ENCODE measurements at places on chromosomes 7 and 10.

GRCh38 chr10:85043207-85043606 lies 714.8 kb downstream of the CCSER2 start:
- DNase-seq, result no peak

DNA sequence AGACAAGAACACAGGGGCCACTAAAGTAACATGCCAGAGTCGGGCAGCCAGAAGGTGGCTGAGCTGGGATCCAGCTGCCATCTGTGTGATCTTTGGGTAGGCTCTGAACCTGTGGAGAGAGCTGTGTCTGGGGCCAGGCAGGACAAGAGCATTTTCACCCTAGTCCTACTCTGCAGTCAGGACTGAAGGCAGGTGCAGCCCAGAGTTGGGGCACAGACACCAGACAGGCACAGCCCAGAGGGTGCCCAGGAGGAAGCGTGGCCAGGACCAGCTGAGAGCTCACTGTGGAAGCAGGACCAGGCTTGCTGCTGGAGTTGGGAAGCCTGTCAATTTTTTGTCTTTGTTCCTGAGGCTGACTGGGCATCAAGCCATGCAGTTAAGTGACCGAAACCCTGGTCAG lies 113.6 kb downstream of the ADCY1 start:
- DNase-seq, result no peak

GRCh38 chr7:151891182-151891581 lies 14.3 kb upstream of the PRKAG2 start:
- DNase-seq, result no peak

DNA sequence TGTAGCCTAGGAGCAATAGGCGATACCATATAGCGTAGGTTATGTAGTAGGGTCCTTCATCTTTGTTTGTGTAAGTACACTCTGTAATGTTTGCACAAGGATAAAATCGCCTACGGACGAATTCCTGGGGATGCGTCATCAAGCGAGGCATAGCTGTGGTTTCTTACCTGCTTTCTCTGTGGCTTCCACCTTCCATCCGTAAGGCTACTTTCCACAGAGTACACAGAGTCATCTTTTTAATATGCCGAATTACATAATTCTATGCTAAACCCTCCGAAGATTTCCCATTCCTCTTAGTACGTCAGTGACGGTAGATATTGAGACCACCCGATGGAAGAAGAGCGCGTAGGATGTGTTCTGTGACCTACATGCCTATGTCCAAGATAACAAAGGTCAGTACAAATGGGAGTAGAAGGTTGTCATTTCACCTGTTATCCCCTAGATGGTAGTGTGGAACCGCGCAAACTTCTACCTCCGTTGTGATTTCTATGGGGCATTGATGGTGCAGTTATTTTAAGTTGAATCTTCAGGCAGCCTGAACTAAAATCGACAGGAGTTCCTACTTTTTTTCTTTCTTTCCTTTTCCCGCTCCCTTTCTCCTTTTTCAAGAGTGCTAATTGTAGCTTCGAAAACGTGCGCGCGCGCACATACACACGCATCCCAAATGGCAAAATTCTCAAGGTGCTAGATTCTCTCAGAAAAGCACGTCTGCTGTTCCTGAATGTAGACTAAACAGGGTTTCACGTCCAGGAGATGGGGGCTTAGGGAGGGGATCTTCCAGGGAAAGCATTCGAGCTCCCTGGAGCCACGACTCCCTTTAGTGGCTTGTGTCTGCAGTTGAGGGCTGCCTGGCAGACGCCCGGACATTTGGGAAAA lies 111.7 kb upstream of the MBL2 start:
- DNase-seq, result peak; percentile 83

DNA sequence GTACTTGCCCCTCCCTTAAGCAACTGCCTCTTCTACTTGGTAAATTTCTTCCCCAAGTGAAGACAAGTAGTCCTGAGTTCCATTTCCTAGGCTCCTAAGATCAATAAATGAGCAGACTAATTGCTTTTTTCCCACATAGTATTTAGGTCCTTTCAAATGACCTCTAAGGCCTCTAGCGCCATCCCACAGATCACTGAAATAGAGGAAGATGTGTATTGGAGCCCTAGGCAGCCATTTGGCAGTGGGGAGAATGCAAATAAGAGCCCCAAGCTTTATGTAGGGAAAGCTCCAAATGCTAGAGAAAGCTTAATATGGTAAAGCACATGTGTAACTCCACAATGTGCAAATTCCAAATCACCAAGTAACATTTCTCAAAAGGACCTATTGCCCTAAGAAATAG lies 316.5 kb upstream of the PHF14 start:
- no peak for DNase-seq

- DNase-seq, result peak; percentile 31
Measured at GRCh38 chr10:5566614-5567013, 41.9 kb downstream of the CALML3 start.

GRCh38 chr7:8433477-8434289 lies at the start of gene NXPH1:
Gene NXPH1 (plus strand): TSS chr7:8433609.
- DNase-seq, result no peak

- DNase-seq, result no peak
Measured at GRCh38 chr10:116686632-116687031, 55.7 kb downstream of the HSPA12A start.

GRCh38 chr7:139995017-139995915 lies 67.5 kb downstream of the PARP12 start:
- no peak for DNase-seq

DNA sequence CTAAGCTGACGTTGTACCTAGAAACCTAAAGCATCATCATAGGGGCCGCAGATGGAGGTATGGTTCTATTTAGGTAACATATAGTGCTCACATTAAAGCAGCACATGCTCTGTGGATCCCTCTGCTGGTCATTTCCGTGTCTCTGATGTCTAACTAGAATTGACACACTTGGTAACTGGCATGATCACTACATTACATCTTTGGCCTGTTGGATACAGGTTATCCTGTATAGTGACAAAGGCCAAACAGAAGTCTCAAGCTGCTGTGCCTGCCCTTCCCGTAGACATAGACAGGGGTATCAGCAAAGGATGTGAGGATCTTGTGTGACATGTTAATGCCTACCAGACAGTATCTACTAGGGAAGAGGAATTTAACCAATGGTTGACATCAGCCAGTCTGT lies 51.2 kb downstream of the KIF5B start:
- DNase-seq, result no peak

DNA sequence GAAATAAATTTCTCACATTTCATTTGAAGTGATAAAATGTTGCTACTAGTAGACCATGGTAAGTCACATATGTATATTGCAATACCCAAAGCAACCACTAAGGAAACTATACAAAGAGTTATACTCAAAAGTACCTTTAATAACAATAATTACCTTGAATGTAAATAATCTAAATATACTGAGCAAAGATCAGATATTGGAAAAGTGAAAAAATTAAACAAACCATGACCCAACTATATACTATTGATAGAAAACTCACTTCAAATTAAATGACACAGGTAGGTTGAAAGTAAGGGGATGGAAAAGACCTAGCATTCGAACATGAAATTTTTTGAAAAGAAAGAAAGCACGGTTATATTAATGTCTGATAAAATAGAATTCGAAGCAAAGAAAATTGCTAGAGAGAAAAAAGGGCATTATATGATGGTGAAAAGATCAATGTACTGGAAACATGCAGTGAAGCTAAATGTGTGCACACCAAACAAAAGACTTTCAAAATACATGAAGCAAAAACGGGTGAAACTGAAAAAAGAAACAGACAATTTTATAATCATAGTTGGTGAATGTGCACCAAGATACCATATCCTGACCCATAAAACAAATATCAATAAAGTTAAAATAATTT lies 29.1 kb downstream of the TFPI2 start:
- no peak for DNase-seq

- DNase-seq, result no peak
Measured at GRCh38 chr7:45173596-45174327, 16.2 kb downstream of the RAMP3 start.

DNA sequence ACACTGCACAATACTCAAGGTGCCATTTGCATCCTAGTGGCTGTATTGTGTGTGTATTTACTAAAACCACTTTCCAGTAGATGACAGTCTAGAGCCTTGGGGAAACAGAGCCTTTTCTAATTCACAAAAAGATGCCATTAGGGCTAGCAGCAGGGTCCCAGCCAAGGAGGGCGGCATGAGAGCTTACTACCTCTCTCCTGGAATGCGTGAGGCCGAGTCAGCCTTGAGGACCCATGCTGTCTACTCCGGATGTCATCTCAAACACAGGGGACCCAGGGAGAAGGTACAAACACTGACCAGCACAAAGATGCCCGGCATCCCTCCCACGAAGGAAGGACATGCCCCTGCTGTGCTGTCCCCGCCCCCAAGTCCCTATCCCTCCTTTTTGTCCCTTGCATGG lies 65.5 kb downstream of the CYCS start:
- DNase-seq, result no peak

GRCh38 chr10:95335933-95336699 lies 45.3 kb upstream of the PDLIM1 start:
- DNase-seq, result no peak

DNA sequence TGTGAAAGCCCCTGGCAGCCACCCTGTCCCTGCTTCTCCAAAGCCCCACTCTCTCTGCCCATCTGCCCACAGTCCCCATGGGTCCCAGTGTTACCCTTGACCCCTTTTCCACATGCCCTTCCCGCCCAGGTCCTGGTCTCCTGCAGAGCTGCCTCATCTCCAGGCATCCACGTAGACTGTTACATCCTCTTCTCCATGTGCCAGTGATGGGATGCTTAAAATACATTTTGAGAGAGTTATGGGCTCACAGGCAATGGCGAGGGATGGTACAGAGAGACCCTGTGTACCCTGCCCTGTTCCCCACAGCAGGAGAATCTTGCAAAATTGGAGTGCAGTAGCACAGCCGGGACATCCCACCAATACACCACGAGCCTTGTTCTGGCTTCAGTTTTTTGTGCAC lies 56.8 kb downstream of the GLRX3 start:
- DNase-seq, result no peak

GRCh38 chr7:105690325-105690945 lies 109.1 kb upstream of the EFCAB10 start:
- no peak for DNase-seq

- DNase-seq, result no peak
Measured at GRCh38 chr10:109769966-109770365, 153.3 kb downstream of the XPNPEP1 start.

DNA sequence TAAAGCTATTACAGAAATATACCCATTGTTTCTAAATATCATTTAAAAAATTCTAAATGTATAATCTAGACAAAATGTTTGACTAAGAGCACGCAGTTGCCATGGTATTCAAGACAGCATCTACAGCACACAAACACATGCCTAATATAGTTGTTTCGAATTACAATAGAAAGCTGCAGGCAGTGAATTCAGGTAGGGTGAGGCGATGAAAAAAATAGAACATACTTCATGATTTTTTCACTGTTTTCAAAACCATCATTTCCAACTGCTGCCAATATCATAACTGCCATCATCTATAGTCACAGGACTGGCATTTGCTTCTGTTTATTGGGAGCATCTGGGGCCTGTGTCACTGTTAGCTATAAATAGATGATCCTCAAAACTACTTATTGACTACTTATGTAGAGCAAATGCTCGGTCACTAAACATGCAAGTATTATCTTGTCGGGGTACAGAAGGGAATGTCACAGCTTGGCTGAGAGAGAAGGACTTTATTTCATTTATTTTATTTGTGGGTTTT lies 34.4 kb upstream of the OTUD1 start:
- DNase-seq, result no peak

DNA sequence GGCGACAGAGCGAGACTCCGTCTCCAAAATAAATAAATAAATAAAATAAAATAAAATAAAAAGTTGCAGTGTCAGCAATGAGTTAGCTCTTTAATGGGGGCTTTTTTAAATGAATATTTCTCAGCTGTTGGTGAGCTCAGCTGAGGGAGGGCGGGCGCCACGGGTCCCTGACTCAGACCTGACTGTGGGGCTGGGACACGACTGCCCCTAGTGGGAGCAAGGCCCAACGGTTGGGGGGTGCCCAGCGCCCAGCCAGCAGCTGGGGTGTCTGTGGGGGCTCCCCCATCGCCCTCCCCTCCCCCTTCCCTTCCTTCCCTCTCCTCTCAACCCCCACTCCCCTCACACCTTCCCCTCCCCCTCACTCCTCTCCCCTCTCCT lies 46.6 kb downstream of the PWWP2B start:
- no peak for DNase-seq

GRCh38 chr7:23593706-23594105 lies 3.5 kb upstream of the CCDC126 start:
- DNase-seq, result no peak

DNA sequence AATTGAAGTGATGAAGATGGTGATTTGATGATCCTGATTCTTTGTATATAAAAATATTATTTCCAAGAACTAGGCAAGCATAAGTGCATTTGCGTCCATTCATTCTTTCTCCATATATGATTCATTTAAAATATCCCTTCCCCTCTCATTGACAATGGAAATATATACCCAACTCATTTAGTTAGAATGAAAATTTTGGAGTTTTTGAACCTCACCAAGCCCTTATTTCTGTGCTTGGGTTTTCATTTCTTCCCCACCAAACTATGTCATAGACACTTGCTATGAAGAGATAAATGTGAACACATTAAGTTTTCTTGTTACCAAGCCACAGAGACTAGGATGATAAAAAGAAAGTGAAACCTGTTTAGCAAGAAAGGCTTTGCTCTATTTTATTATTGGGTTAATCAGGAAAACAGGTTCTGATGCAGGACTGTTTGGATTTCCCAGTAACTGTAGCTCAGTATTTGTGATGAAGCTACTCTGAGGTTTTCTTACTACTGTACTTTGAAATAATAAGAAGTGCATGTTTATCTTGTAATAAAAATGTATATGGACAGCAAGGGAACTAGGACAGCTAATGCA lies 68.3 kb downstream of the ITGB1 start:
- no peak for DNase-seq

- no peak for DNase-seq
Measured at GRCh38 chr7:543501-544337, 24.1 kb upstream of the PDGFA start.

DNA sequence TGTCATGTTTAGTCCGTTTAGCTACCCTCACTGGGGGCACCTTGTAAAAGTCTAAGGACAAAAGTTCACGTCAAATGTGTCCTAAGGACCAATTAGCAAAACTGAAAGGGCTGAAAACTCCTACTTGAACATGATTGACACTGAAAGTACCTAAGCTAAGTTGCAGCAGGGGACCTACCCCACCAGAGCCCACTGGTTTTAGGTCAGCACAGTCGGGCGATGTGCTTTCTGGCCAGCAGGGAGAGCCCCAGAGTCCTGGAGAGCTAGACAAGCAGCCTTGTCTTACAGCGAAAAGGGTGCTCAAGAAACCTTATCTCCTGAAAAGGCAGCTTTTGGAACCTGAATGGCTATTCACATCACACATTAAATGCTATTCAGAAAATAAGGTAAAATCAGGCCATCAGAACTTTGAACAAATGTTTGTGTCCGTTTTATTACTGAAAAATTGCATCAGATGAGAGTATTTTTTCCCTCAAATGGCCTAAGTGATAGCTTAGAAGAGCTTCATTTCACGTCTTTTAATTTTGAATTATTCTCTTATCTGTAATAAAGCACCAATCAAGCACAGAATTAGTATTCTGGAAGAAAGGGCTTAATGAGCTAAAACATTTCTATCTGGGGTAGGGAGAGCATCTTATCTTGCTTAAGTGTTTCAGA lies 52.2 kb upstream of the MKI67 start:
- DNase-seq, result no peak

Data from breast epithelium (tissue), 4 donors.